Skeletal muscle cell (primary cell): ENCODE measurements at places on chromosomes 6 and 20.

DNA sequence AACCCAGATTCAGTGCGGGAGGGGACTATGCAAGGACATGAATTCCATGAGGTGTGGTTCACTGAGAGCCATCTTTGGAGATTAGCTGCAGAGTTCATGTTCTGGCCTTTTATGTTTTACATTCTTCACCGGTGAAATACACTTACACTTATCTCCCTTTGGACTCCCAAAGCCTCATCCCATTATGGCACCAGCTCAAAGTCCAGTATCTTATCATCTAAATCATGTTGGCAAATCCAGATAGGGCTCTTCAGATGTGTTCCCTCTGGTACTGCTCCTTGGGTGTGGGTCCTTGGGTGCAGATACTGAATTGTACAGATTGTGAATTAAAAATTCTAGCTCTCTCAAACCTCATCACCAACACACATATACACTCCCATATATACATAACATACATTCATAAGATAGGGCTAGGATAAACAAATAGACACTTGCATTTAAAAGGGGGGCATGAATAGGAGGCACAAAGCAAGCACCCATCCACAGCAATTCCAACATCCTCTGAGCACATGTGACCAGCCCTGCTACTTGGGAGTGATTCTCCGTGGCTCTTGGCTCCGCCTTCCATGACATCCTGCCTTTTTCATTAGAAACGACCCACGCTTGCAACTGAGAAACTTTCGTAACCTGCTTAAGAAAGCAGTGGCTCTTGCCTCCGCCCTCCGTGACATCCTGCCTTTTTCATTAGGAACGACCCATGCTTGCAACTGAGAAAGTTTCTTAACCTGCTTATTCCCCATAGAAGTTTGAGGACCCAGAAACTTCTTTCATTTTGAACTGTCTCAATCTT is 53.6 kb upstream of the LRRC1 start:
- DNase-seq, result no peak

- no peak for DNase-seq
Observed at GRCh38 chr20:20410678-20411077, 42.8 kb downstream of the INSM1 start.

DNA sequence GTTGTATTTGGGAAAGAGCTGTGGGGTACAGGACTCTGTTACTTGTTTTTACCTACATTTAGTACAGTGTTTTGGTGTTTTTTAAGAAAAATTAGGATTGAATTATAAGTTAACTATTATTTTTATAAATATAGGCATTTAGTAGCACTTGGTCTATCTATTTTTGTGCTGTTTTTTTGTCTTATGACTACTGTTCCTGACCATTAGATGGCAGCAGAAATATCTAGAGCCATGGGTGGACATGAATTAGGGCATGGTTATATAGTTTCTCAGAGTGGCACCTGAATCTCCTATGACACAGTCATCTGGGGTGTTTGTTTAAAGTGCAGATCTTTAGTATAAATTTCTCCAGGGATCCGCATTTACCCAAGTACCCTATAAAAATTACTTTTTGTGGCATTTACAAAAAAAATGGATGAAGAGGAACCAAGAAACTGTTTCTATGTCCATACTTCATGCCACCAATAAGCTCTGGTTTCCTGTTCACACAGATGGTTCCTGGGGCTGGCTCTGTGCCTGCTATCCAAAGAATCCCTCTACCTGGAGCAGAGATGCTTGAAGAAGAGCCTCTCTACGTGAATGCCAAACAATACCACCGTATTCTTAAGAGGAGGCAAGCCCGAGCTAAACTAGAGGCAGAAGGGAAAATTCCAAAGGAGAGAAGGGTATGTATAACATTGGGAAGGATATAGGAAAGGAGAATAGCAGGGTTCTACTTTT is 19.8 kb downstream of the NFYA start:
- DNase-seq, result no peak

GRCh38 chr6:3977875-3978711 is 100.8 kb downstream of the FAM217A start:
- DNase-seq, result peak; percentile 94

- peak; percentile 30 for DNase-seq
Observed at GRCh38 chr6:34059136-34059731, 86.7 kb downstream of the GRM4 start.

- DNase-seq, result no peak
Observed at GRCh38 chr6:106892186-106892585, 82.3 kb downstream of the CD24 start.

GRCh38 chr6:52566201-52566600 is 10.7 kb downstream of the TRAM2 start:
- no peak for DNase-seq

DNA sequence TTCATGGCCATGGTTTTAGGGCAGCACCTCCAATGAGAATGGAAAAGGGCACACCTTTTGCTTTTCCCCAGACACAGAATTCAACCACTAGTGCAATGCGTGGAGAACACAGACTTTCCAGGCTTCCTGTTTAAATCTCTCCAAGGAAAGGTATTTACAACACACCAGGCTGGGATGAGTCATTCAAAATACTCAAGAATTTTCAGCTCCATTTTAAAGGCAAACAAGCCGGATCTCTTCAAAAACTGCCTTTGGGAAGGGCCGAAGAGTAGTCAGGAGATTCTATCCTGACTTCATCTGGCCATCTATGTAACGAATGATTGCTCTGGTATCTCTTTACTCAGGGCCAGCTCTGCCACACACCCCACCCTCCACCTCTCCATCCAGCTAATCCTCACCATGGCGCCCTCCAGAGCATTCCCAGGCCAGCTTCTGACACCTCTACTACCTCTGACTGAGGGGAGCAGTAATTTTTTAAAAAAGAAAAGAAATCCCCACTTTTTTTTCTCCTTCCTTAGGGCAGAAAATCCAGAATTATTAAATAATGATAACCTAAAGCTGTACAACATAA is 254.6 kb downstream of the LY86 start:
- no peak for DNase-seq

- DNase-seq, result no peak
Observed at GRCh38 chr6:17728551-17729222, 22.0 kb upstream of the NUP153 start.

DNA sequence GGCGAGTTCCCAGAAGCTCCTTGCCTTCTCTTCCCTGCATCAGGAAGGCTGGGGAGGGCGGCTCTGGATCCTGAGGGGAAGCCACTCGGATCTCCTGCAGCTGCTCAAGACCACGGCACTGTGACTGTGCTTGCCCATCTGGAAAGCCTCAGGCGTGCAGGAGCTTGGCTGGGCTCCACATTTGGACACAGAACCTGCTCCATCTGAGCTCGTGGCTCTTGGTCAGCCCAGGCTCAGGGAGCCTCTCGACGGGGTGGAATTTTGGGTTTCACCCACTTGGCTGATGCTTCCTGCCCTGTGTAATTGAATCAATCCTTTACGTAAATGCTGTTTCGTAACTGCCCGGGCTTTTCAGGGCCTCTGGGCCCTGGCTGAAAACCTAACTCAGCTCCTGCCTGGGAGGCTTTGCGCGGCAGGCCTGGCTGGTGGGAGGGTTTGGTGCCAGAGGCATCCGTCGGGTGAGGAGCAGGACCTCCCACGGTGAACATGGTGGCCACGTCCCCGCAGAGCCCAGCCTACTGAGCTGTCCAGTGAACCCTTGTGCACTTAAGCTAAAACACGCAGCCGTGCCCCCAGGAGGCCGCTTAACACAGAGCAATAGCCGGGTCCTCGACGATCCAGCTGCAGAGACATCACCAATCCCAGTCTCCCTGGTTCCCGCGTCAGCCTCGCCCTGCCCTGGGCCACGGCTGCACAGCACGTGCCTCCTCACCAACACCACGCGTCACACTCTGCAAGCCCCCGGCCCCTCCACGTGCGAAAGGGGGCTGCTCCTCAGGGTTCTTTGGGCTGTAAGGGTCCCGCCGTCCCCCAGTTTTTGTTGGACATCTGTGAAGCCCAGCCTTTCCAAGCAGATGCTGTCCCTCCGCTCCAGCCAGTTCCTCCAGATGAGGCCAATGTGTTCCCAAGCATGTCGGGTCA is 241.0 kb downstream of the DLL1 start:
- no peak for DNase-seq

DNA sequence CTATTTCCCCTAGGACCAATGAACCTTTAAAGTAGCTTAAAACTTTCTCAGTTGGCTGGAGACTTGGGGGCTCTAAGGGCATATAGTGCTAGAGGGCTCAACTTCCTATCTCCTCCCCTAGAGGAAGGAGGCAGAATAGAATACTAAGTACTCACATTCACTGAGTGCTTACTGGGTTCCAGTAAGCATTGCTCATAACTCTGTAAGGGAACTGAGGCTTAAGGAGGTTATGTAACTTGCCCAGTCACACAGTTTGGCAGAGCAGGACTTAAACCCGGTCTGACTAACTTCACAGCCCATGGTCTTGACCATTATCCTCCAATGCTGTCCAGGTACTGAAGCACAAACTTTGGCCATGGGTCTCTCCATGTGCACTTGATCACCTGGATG is 12.5 kb downstream of the SESN1 start:
- DNase-seq, result no peak

GRCh38 chr20:40806929-40807820 is 118.1 kb upstream of the MAFB start:
- DNase-seq, result no peak

DNA sequence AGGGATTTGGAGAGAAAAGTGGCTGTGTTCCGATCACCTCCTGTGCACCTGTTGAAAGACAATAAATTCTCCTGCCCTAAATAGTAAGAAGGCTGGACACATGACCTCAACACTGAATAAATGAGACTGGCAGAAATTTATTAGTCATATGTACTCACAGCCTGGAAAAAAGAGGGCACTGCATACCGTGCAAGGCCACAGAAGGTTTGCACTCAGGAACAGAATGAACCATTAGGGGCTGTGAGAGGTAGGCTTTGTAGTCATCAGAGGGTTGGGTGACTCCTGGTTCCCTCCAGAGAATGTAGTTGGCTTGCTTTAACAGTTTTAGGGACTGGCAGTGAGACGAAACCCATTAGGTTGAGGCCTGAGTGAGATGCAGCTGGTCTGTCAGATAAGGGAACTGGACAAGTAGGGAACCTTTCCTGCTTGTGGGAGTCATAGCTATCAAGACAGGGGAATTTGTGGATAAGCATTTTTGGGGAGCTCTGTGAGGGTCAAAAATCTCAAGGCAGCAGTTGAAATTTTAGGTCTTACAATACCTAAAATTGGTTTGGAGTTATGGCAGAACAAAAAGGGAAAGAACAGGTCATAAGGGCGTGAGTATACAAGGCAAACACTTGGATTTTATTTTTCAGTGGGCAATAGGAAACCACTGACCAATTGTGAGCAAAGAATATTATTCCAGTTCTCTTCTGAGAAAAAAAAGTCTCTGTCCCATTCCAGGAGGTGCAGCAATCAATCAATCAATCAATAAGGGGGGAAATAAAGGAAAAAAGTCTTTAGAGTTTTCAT is 67.9 kb upstream of the BTN3A2 start:
- DNase-seq, result no peak

GRCh38 chr20:2871661-2872458 is 1.4 kb upstream of the PTPRA start:
- no peak for DNase-seq

GRCh38 chr20:824490-824889 is 9.0 kb upstream of the FAM110A start:
- DNase-seq, result no peak

- no peak for DNase-seq
Observed at GRCh38 chr20:1892119-1892385, 3.2 kb upstream of the SIRPA start.

DNA sequence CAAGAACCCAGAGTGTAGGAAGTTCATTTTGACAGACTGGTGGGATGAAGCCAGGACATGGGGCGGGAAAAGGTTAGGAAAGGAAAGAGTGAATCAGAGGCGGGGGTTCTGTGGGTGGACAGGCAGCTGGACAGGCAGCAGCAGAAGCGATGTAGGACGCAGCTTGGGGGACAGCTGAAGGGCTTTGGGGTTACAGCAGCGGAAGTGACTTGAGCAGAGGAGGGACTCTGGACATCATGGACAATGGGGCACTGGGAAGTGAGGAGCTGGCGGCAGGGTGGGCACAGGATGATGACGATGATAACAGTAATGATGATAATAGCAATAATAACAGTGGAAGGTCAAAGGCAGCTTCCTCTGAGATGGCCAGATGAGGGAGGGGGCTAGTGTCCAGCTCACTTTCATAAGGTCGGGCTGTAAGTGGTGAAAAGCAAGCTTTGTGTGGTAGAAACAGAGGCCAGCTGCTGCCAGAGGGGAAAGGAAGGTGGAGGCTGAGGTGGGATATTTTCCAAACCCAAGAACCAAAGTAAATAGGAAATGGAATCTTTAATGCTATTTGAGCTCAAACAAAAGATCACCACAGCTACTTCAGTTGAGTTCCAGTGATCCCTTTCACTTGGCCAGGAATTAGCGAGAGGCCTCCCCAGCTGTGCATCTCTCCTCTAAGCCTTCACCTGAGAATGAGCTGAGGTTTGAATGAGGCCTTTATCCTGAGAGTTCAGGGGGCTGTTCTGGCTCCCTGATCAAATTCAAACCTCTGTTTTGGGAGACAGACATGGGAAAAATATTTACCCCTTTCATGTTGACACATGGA is 433.5 kb downstream of the DHX35 start:
- no peak for DNase-seq

- DNase-seq, result no peak
Observed at GRCh38 chr6:2917065-2917464, 14.0 kb upstream of the SERPINB9 start.

DNA sequence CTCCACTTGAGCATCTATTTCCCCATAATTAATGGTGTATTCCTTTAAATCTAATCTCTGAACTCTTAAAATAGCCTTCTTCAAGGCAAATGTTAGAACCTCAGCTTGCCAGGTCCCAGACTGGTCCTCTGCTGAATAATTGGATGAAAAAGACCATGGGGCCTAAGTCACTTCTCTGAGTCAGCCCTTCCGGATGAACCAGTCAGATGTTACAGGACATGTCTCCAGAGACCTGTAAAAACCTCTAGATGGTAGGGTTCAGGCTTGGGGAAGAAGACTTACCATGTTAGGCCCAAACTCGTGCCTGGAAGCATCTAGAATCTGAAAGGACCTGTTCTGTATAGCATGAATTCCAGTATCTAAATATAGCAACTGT is 97.3 kb downstream of the CDKAL1 start:
- DNase-seq, result no peak

DNA sequence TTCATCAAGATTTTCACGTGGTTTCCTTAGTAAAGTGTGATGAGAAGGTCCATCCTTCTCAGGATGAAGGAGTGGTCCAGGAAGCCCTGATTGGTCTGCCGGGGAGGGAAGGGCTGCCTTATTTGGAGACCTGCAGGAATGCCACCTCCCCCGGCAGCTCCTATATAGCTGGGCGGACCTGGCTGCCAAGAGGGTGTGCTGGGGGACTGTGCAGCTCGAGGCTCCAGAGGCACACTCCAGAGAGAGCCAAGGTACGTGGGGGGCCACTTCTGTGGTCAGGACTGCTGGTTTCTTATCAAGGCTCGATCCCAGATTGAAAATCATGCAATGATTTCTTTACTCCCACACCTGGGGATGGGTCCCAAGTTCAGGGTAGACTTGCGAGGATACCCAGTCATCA is at the start of gene PRND:
PRND (plus strand) TSS at position 191 of the 400 bp plus-strand sequence. CDS start 2,643 bp downstream, outside the sequence.
- no peak for DNase-seq

- DNase-seq, result no peak
Observed at GRCh38 chr6:87430499-87430898, 22.7 kb downstream of the CFAP206 start.

DNA sequence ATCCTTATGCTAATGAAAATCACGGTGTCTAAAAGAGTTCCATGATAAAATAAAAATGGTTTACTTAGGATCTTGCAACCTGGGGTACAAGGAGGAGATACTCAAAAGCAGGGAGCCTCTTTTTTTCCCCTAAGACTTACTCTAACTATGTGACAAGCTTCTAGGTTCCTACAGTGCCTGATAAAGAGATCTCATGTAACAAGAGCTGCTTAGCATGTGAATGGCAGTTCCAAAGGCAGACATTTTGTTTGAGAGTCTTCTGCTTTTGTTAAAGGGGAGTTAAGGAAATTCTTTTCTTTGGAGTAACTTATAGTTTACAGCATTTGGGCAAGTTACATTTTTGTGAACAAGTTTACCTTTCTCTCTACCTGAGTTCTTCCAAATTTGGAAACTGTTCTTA is 945.8 kb upstream of the ADGRB3 start:
- DNase-seq, result no peak
